ENCODE measurements at places on chromosomes 13 and 19.

DNA sequence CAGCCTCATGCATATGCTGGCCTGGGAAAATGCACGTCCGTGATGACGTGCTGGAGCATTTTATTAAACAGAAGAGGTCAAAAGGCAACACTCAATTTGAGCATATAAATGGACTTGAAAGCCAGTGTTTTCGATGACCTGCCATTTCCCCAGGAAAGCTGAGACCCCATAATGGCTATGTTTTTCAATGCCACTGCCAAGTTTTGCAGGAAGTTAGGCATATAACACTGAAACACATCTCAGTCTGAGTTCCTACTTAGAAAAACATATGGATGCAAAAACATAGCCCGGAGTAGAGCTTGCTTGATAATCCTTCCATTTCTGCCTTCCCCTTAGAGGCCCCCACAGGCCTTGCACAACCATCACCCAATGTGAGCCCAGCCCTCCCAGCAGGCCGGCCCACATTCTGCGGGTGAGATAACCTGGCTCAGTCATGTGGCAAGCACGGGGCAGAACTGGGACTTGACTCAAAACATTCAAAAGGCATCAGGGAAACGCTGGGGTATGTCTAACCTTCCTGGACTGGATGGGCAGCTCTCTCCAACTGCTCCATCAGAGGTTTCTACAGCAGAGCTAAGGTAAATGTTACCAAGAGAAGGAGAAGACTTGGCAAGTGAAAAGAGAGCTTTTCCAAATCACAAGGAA lies 24.9 kb downstream of the EPS15L1 start:
- peak; percentile 88 for DNase-seq

- peak; percentile 84 for DNase-seq
These were observed 192.2 kb downstream of the STK24 start for GRCh38 chr13:98384739-98385138.

- DNase-seq, result no peak
These were observed 6.4 kb upstream of the TBXA2R start for GRCh38 chr19:3612901-3613741.

DNA sequence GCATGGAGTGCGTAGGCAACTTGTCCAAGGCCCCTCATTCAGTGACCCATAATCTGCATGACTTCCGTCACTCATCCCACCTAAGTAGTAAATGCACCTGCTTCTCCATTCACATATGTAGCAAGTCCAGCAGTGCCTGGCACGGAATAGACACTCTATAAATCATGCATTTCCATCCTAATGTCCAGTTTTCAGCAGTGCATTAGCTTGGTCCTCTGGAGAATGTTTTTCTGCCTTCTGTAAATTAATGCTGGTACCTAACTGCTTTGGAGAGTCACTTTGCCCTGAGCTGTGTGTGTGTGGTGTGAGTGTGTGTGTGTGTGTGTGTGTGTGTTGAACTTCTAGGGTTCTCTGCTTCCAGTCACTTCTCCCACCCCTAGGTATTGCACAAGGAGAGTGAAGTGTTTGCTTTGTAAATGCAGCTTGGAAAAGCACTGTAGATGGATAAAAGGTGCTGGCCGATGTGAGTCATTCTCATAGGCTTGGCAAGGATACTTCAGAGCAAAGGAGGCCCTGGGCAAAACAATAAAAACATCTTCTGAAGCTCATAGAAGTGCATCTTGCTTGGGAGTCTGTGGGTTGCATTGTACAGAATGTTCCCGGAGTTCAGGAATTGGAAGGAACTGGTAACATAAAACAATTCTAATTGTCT lies 181.8 kb downstream of the KATNAL1 start:
- DNase-seq, result peak; percentile 91
